Activated naive CD4-positive, alpha-beta T cell treated with anti-CD3 and anti-CD28 coated beads for 36 hours (primary cell): ENCODE measurements at places on chromosomes 16 and 17.

GRCh38 chr16:52073024-52073423, 473.9 kb downstream of the TOX3 start:
- no peak for DNase-seq

DNA sequence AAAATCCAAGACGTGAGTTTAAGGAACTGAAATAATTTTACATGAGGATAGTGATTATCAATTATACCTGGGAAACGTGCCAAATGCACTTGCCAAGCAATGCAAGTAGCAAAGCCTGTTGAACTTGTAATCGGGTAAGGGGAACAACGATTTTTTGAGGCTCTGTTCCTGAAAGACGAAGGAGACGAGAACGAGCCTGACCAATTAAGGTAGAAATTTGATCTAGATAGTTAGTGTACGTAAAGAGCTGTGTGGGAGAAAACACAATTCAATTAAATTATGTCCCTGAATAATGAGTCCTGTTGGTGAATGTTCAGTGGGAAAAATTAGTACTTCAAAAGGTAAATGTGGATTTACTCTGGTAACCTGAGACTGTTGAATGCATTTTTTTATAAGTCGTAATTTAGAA, 17.7 kb upstream of the KCTD5 start:
- no peak for DNase-seq

DNA sequence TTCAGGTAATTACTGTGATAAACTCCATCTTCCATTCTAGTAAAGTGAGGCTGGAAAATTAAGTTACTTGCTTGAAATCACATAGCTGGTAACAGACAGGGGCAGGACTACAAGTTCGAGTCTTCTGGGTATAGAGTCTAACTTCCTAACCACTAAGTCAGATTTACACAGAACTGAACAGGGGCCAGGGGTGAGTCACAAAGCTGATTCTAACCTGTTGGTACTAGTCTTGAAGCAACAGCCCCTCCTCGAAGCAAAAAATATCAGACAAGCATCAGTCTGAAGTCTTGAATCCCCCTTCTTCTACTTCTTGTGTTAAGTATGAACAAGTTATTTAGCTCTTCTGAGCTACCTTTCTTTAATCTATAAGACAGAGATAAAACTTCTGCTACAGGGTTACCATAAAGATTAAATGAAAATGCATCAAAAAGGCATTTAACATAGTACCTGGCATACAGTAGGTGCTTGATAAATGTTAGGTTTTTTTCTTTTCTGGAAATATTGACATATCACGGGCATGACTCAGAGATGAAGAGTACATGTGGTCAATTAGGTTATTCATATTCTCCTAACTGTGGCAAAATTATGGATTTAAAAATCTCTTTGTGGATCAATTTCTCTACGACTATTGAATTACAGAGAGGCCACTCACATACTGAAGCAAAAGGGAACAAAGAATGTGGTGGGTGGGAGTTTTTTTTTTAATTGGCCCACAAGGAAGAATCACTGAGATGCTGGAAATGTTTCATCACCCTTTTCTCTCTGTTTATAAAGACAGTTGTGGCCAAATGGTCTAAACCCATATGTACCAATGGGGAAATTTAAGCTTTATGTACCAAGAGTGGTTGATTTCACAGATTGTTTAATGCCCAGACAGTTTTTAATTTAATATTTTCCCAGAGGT, 266.9 kb upstream of the DYNLRB2 start:
- DNase-seq, result peak; percentile 4

DNA sequence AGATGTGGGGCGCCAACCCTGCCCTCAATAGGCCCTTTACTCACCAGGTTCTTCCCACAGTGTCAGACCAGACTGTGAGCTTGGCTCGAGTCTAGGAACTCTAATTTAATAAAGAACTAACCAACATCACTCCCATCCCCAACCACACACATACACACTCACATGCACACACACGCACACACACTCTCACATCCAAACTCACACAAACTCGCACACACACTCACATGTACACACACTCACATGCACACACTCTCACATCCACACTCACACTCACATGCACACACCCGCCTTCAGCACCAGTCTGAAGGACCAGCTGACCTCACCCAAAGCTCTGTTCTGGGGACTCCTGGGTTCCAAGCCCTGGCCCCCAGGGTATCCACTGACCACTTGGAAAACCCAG, 63.8 kb downstream of the COG7 start:
- no peak for DNase-seq

DNA sequence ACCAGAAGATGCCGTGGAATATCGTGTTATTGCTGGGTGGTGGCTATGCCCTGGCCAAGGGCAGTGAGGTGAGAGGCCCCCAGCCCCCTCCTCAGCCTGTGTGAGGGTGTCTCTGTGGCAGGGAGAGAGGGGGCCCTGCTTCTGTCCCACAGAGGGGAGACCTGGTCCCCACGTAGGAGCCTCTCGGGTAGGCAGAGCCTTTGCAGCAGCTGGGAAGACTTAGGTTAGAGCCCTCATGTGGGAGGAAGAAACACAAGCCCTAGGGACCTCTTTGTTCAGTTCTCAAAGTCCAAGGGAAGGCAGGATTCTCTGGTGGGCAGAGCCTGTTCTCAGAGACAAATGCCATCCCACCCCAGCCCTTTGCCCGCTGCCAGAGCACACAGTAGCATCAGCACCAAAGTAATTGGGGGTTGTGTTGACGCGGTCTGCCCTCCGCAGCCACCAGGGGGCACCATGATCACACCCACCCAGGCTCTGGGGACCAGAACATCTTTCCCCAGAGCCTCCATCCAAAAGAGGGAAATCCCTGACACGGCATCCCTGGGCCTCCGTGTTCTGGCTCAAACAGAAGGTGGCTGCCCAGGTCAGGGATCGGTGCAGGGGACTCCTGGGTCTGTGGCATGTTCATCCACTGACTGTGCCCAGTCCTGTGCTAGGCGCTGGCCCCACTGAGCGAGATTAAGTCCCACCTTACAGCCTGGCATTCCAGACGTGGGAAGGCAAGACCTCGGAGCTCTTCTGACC, 11.5 kb upstream of the FOXN1 start:
- peak; percentile 89 for DNase-seq

GRCh38 chr17:46765453-46765852, 53.0 kb downstream of the WNT3 start:
- no peak for DNase-seq

DNA sequence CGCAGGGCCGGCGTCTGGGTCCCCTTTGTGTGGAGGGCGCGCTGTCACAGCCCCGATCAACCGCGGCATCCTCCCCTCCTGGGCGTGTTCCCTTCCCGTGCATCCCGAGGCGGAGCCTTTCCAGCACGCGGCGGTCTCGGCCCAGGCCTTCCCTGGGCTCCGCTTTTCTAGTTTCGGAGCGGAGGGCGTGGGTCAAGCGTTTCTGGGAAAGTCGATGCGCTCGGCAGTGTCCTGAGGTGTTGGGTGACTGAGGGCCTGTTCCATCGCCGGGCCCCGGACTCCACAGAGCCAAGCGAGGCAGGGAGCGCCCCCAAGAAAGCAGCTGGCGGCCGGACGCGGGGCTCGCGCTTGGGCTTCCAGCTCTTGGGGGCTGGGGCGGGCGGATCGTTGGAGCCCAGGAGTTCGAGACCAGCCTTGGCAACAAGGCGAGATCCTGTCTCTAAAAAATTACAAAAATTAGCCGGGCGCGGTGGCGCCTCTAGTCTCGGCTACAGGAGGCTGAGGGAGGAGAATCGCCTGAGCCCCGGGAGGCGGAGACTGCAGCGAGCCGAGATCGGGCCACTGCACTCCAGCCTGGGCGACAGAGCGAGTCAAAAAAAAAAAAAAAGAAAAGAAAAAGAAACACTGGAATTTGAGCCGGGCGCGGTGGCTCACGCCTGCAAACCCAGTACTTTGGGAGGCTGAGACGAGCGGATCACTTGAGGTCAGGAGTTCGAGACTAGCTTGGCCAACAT, 806 bp downstream of the IFT140 start:
- peak; percentile 26 for DNase-seq

DNA sequence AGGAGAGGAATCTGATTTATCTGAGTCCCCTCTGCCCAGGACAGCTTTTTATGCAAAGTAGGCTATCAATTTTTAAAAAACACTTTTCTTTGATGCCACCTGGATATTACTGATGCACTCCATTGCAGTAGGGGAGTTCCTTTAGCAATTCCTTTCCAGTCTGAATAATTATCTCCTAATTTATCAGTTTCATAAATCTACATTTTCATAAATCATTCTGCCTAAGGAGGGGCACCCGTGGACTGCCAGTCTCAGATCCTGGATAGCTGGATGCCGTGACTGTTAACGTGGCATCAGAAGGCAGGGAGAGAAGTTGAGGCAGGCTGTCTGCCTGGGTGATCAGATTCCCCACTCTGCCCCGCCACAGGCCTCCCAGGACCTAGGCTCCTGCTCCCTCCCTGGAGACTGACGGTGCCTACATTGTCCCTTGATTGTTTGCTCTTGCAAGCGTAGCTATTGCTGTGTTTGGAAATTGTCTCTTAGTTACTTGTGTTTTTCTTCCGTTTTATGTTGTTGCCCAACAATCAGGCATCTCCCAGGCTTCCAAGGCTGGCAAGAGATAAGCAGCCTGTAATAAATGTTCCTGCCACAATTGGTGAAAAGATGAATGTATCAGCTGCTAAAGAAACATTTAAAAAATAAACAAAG, 75.2 kb downstream of the KATNIP start:
- DNase-seq, result no peak

DNA sequence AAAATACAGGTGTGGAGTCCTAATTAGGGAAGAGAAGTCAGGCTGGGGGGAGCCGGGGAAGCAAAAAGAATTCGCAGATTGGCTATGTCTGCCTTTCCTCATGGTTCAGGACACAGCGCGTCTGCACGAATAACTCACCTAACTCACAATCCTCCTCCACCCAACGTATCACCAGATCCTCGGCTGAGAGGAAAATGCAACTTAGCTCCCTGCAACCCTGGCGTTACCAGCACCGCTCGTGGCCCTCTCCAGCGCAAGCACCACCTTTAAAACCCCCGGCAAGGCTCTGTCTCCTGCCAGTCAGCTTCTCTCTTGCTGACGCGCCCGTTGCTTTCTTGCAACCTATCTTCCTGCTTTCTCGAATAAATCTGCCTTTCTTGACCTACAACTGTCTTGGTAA, 49.8 kb upstream of the METRNL start:
- DNase-seq, result no peak

DNA sequence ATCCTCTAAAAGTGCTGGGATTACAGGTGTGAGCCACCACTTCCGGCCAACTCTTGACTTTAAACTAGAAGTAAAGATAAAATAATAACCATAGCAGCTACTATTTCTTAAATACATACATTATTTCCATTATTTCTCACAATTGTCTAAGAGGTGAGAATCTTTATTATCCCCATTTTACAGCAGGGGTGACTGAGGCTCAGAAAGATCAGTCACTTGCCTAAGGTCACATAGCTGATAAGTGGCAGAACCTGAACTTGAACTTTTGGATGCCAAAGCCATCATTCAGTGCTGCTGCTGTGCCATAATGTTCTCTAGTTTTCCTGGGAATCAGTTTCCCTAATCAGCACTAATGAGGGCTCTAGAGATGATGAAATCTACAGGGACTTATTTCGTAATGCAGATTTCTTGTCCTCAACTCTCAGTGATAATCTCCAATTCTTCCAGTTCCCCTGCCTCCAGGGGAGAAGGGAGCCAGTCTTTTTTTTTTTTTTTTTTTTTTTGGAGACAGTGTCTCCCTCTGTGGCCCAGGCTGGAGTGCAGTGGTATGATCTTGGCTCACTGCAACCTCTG, 25.2 kb upstream of the GPRC5B start:
- no peak for DNase-seq
